ENCODE measurements at places on chromosomes 12 and 14.

DNA sequence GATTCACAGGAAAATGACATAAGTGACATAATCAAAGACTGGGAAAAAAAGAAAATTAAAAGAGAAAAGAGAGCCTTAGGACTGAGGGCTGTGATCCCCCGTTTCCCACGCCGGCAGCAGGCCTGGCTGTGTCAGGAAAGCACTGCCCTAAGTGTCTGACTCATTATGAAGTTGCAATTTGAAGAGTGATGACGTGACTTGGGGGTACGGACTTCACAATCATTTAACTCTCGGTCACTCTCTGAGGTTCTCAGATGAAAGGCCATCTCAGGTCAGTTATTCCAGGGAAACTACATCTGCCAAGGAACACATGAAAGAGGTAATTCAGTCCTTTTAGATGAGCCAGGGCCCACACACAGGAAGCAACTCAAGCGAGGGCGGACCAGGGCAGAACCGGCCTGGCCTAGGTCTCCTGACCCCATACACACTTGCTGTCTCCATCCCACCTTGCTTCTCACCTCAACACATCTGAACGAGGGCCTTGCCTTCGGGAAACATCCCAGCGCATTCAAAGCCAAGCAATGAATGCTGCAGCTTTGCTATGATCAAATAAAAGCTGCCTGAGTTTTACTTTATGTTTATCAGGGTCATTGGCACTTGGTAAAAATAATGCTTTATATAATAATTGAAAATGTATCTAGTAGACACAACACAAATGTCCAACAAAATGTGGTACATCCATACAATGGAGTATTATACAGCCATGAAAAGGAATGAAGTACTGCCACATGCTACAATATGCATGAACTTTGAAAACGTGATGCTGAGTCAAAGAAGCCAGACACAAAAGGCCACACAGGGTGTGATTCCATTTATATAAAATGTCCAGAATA is 2.7 kb downstream of the SSH1 start:
- DNase-seq = no peak

- DNase-seq = no peak
Measured at GRCh38 chr14:65185829-65186228, 83.5 kb upstream of the MAX start.

GRCh38 chr12:25825446-25825845 is 133.0 kb upstream of the RASSF8 start:
- no peak for DNase-seq

DNA sequence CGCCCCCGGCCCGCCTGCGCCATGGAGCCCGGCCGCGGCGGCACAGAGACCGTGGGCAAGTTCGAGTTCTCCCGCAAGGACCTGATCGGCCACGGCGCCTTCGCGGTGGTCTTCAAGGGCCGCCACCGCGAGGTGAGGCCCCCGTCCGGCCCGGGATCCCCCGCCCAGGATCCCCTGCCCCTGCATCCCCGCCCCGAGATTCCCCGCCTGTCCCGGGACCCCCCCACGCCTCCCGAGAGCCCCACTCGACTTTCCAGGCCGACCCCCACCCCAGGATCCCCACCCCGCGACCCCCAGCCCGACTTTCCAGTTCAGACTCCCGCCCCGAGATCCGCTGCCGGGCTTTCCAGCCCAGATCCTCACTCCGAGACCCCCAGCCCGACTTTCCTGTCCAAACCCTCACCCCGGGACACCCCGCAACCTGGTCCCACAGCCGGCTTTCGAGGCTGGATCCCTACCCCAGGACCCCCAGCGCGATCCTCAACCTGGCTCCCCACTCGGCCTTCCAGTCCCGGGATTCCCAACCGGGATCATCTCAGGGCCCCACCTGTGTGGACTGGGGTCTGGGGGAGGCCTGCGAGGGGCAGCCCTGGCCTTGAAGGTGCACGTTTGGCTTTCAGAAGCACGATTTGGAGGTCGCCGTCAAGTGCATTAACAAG is 688 bp downstream of the ULK1 start:
- DNase-seq = no peak

- no peak for DNase-seq
Measured at GRCh38 chr12:117010693-117011451, 88.3 kb downstream of the TESC start.

All from HL-60 (cell line).